LNCaP clone FGC (cell line): ENCODE measurements at places on chromosomes 5 and 9.

- DNase-seq, result no peak
These were observed 29.1 kb upstream of the CCNB1 start for GRCh38 chr5:69137807-69138206.

DNA sequence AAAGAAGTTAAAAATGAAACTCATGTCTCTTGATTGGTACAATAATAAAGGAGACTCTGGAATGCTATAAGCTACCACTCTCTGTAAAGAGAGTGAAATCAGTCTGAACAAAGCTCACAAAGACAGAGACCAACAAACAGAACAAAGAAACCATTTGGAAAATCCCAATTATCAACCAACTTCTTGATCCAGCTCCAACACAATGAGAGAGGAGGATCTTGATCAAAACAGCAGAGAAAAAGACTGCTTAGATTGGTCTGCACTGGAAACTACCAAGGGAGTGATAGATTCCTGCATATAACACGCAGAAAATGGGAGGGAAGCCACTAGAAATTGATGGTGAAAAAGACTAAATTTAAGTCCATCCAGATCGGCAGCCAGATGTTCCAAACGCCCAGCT, 23.1 kb upstream of the RNF38 start:
- no peak for DNase-seq

GRCh38 chr9:128765499-128765898, 6.2 kb downstream of the ZER1 start:
- DNase-seq, result no peak

DNA sequence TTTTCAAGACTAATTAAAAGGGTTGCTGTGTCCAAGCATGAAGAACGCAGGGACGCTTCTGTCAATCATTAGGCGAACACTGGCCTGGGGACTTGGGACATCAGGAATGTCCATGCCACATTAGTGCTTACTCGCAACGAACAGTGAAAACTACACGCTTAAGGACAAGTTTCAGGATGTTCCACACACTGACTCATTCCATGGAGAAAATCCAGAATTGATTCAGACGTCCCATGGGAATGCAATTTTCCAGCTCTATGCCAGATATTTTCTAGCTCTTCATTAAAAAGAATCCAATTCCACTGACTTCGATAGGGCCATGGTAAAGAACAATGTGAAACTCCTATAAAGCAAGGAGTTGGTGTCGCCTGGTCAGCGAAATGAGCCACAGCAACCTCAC, 98.2 kb downstream of the CAMSAP1 start:
- DNase-seq, result no peak

DNA sequence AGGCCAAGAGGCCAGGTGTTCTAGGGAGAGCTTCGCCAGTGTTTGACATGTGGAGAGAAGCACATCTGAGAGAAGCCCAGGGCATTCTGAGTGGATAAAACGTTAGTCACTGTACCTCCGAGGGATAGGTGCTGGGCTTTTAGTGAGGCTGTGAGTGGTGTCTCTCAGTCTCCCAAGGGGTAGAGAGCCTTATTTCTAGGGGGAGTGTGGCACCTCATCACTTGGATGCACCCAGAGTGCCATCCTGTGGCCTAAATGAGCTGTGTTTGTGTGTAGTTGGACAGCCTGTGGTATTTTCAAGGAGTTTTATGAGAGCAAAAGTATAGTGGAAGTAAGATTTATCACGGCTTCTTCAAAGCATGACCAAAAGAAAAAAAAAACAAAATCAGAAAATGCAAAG, 1046.9 kb upstream of the WWC1 start:
- DNase-seq, result peak; percentile 25

- DNase-seq, result no peak
These were observed 245.6 kb upstream of the DAB2 start for GRCh38 chr5:39670391-39670790.
